Activated T-helper 1 cell treated with anti-CD3 and anti-CD28 coated beads, Interleukin-2, amount 50 U/mL, for 16 hours (primary cell): ENCODE measurements at places on chromosomes 4 and X.
A peak's percentile ranks its signal among the peaks of the same experiment; 100 is the strongest.

DNA sequence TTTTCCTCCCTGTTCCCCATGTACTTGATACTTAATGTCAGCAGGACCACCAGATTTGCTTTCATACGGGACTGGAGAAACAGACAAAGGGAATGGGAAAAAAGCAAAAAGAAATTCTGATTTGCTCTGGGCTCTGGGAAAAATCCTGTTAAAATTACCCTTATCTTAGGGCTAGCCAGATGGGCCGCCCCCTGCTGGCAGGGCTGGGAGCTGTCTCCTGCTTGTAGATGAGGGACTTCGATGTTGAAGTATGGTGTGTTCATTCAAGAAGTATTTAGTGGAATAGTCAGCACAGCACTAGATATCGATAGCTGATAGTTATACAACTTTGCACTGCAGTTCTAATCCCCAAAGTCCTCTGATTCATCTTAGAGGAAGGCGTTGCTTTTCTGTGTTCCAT lies 45.8 kb downstream of the BCORL1 start:
- peak; percentile 27 for DNase-seq

GRCh38 chr4:94690851-94691254 lies 66.9 kb upstream of the BMPR1B start:
- no peak for DNase-seq

DNA sequence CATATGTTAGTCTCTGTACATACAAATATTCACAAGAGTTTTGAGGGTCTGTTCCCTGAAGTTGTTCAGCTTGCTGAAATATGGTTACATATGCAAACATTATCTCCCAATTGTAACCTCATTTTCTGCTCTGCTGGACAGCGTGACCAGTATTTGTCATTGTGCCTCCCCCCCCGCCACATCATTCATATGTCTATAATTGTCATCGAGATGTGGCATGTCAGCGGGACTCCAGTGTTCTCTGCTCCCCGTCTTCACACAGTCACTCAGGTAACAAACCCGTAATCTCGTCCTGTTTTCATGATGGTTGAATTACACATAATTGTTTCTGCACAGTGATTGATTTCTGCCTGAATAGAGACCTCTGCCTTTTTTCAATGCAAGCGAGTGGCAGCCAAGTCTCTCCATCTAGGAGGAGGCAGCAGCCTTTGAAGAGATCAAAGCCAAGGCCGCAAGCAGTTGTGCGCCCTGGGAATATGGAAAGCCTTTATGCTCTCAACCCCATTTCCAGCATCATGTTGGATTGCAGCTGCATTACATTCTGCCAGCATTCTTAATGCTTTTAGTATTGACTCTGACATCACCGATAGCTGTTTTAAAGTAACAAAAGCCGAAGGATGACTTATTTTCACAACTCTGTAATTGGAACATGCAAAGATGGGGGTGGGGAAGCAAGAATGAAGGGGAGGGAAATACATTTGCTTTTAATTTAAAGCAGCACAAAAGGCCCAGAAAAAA lies 27.4 kb downstream of the LEF1 start:
- no peak for DNase-seq

GRCh38 chrX:118773782-118774181 lies 46.4 kb downstream of the IL13RA1 start:
- DNase-seq, result no peak

- no peak for DNase-seq
Observed at GRCh38 chr4:140617499-140618248, 48.9 kb upstream of the UCP1 start.
